ENCODE measurements at places on chromosomes 7 and 10.

DNA sequence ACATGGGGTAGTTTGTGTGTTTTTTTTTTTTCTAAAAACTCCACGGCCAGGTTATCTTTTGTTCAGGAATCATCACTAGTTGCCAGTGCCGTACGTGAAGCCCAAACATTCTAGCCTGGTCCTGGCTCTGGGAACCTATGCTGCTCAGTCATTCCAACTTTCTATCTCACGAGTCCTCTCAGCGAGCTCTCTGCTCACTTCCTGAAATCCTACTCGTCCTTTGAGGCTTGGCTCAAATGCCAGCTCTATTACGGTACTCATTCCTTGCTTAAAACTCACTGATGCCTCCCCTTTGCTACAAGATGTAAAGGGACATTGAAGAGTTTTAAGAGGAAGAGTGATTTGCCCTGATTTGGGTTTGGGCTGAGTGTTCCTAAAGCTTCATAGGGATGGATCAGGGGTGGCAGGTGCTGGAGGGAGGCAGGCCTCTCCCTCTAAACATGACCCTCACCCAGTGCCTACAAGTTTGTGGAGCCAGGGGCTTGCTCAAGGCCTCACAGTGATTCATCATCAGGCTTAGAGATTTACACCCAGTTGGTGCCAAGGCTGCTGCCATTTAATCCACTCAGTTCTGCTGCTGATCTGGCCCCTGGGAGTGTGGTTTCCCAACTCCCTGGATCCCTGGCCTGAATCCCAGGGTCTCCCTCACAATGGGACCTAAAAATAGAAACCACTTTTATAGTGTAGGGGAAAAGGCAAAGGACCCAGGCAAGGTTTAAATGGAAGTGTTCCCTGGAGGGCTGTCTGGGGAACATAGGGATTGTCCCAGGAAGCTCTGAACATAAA, 46.1 kb upstream of the R3HCC1L start:
- DNase-seq: no peak

- no peak for DNase-seq
These were observed 15.1 kb downstream of the ZNF12 start for GRCh38 chr7:6691609-6692106.

DNA sequence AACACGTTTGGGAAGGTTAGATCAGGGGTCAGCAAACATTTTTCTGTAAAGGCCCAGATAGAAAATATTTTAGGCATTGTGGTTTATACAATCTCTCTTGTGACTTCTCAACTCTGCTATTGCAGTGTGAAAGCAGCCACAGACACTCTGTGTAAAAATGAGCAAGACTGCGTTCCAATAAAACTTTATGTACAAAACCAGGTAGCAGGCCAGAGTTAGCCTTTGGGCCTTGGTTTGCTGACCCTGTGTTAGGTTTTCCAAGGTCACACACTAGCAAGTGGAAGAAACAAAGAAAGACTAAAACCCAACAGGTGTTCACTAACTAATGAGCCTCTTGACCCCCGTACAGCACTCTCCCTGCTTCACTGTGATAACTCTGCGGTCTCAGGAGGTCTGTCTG, 14.9 kb upstream of the PAXIP1 start:
- no peak for DNase-seq

GRCh38 chr7:68684996-68685395, 913.3 kb upstream of the AUTS2 start:
- DNase-seq: no peak

DNA sequence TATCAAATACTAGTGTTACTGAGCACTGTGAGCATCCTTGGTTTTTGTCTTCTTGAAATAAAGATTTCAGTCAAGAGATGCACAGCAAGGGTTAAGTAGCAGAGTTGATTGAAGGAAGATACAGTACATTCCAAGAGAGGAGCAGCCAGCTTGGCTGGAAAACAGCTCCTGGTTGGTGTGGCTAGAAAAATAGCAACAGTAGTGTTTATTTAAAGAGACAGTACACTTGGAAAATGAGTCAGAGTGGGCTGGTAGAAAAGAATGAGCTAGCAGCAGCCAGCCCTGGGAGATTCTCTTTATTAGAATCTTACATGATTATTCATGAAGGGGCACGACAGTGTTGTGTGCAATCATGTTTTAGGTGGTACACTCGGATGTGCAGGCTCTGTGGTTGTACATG, 1016.4 kb upstream of the SORCS1 start:
- DNase-seq: no peak

DNA sequence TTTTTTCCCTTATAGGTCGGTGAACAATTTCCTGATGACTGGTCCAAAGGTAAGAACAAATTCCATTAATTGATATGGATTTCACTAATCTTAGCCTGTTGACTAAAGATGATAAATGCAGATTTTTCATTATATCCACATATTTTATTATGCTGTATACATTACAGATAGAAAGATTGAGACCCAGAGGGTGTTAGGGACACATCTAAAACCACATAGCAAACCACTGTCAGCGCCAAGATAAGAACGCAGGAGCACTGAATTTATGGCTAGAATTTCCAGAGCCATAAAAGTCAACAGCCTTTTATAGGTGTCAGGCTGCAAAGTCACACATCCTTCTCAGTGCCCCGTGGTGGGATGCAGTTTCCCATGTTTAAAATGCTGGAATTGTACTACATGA, 16.2 kb downstream of the WNT8B start:
- DNase-seq: no peak

GRCh38 chr10:78817361-78817760, 251.4 kb upstream of the ZMIZ1 start:
- DNase-seq: no peak

DNA sequence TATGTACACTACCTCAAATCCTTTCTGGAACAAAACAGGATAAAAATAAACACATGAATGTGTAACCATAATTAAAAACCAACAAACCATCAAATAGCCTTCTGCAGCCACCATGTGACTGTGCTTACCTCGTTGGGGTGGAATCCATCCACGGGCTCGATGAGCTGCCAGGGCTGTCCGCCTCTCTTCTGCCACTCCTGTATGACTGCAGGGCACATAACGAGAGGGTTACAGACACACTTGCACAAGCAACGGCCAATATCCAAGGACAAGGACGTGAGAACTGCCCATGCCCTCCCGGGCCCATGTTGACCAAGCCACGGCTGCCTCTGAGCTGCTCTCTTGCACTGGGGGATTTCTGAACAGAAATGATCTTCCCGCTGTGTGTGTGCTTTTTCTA, 132.2 kb downstream of the ANLN start:
- no peak for DNase-seq

GRCh38 chr7:156993925-156994235, 16.6 kb downstream of the MNX1 start:
- DNase-seq: no peak

DNA sequence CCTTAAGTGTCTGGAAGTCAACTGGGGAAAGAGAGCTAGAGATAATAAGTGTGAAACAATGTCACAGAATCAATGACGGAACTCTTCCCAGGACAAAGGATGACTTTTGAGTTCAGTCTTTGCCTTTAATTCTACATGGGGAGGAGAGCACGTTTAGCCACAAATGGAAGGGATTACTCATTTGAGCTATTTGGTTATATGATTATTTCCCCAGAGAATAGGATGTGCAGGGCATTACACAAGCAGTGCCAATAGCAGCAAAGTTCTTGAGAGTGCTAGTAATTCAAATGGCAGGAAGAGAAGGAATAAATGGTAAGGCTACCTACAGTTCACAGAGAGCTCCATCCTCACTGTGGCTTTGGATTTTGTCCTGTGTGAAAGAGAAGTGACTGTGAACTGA, 6.0 kb downstream of the EGFR start:
- DNase-seq: no peak

DNA sequence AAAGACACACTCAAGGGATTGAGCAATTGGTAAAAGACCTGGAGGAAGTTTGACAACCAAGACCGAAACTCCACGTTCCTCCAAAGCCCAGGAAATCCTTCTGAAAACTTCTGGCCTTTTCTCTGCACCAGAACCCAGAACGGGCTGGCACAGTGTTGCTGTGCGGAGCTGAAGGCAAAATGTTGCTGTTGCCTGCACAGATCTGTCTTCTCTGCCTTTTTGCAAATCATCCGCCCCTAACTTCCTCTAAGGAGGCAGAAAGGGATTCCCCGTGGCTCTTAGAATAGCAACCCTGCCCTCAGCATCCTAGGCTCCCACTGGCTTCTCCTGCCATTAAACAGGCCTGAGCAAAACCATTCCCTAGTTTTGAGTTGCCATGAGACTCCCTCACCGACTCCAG, 44.9 kb downstream of the FIGNL1 start:
- no peak for DNase-seq

DNA sequence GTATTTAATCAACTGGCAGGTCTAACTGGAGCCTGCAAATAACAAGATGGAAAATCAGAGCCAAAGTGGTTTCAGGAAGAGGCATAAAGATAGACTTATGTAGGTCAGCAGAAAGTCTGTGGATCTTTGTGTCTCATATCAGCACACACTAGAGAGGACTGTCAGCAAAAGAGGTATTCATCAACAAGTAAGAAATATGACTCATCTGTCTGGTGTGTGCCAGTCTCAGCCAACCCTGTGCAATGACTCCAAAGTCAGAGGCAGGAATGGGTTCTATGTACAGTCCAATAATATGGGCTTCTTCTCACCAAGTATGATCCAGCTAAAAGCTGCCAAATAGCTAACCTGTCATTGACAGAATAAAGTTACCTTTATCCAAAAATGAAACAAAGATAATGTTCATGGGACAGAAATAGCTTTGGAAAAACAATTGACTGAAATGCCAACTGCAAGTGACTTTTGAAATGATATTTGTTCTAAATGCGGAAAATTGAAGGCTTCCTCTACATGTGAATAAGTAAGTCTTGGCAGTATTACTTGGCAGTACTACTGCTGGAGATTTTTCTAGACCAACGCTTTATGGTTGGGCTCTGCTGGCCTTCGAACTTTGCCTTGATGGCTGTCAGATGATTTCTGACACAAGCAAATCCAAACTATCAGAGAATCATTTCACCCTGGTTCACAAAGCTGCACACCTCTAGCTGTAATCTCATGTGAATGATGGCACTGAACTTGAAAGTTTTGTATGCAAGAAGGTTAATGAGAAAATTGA, 272.3 kb upstream of the SEMA3C start:
- DNase-seq: no peak

DNA sequence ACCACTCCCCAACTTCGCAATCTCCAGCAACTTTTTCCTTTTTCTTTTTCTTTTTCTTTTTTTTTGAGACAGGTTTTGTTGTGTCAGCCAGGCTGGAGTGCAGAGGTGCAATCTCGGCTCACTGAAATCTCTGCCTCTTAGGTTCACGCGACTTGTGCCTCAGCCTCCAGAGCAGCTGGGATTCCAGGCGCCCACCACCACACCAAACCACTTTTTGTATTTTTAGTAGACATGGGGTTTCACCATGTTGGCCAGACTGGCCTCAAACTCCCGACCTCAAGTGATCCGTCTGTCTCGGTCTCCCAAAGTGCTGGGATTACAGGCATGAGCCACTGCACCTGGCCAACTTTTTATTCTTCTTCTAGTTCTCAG, 55.0 kb downstream of the KIAA1549 start:
- DNase-seq: no peak

DNA sequence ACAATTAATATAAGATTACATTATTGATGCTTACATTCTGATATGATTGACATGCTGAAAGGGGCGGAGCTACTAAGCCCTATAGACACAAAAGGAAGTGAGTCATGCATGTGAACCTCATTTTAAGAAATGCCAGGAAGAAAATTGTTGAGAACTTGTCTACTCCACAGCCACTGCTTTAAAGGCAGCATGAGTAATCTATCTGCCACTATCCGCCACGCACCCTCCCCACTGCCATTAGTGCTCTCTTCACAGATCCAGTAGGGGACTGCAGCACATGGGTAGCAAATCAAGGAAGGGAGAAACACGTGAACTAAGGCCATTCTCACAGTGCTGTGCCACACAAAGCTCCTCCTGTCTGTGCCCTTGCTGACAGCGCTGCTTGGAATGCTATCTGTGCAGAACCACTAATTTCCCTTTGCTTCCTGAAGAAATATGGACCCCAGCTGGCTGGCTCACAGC, 524.8 kb downstream of the GRM8 start:
- no peak for DNase-seq

- DNase-seq: no peak
These were observed 109.1 kb downstream of the ARL4A start for GRCh38 chr7:12796397-12797127.

GRCh38 chr10:130352291-130352645, 216.1 kb downstream of the GLRX3 start:
- DNase-seq: no peak

DNA sequence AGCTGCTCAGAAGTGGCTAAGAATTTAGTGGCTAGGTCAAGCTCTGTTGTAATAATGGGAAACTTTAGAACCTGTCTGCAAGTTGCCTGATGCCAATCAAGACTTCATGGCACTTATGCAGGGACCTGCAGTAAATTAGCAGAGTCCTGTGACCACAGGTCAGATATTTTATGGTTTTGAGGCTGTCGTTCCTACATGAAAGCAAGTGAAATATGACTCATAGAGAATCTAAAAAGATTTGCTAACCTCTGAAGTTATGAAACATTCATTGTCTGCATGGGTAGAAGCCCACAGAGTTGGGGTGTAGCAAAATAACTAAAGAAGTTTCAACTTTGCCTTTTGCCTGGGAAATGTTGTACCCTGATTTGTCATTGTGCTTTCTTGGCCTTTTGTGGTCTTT, 32.3 kb downstream of the SLC39A12 start:
- no peak for DNase-seq

DNA sequence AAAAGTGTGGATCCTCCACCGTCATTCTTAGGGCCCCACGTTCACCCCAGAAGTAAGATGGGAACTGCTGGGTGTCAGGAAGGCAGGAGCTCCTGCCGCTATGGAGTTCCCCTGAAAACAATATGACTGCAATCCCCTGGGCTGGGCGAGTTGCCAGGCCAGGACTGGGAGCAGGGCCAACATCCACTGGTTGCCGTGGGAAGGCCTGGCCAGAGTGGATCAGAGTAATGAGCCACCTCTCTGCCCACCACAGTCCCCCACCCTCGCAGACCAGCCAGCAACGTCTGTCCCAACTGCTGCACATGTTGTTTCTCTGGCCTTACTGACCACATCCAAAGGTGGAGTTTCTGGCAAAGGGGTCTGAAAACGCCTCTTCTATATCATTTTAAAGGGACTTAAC, 86.6 kb downstream of the STRA8 start:
- no peak for DNase-seq

- DNase-seq: no peak
These were observed 75.3 kb upstream of the GRB10 start for GRCh38 chr7:50857804-50858489.

DNA sequence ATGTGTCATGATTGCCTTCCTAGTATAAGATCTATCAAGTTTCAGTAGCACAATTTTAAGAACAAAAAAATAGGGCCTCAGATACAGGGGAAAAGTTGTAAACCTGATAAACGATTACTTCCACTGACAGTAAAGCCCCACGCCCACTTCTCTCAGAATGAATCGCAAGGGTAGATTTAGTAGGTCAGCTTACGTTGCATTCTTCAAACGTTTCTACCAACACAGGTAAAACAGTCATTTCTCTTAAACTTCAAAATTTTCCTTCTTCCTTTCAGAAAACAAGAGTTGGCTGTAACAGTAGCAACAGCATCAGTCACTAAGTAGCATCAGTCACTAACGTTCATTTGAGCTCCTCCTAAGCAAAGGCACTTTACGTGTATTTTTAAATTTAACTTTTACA, 221.5 kb downstream of the ADAM12 start:
- DNase-seq: no peak
